Suppressor macrophage treated with lipopolysaccharide for 1 hour (primary cell): ENCODE measurements at places on chromosomes 11 and 22.
A peak's percentile ranks its signal among the peaks of the same experiment; 100 is the strongest.

- DNase-seq: peak; percentile 28
Measured at GRCh38 chr11:77442394-77443053, 31.4 kb downstream of the PAK1 start.

DNA sequence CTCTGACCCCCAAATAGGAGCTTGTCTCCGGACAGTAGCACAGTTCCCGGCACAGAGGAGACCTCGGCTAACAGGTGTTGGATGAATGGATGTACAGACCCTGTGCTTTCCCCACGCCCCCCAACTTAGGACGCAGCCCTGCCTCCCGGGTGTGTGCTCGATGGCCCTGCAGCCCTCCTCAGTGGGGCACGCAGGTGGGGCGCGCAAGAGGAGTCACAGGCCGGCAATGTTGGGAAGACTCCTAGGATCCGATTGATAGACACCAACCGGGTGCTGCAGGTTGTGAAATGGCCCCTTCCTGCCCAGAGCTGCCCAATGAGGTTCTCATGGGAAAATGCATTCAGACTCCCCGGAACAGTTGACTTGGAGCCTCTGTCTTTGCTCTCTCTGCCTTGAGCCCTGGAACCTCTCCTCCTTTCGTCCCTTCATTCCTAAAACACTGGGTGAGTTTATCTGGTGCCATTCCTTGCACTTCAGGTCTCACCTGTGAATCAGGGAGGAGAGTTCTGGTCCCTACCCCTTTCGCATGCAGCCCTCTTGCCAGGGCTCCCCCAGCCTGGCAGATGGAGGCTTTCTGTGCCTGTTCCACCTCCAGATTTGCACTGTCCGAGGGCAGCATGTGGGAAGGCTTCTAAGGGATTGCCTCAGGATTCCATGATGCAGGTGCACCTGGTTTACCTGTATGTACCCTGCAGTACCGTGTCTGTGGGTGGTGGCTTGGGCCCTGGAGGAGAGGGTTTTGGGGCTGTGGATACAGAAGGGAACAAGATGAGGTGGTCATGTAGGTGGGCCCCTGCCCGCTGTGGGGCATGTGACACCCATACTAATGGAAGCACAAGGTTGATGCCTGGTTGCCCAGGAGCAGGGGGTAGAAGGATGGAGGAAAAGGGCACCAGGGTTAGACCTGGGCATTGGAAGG is 1.2 kb downstream of the MICALL1 start:
- DNase-seq: peak; percentile 30

GRCh38 chr11:50182486-50182885 is 149.8 kb downstream of the OR4C45 start:
- no peak for DNase-seq

DNA sequence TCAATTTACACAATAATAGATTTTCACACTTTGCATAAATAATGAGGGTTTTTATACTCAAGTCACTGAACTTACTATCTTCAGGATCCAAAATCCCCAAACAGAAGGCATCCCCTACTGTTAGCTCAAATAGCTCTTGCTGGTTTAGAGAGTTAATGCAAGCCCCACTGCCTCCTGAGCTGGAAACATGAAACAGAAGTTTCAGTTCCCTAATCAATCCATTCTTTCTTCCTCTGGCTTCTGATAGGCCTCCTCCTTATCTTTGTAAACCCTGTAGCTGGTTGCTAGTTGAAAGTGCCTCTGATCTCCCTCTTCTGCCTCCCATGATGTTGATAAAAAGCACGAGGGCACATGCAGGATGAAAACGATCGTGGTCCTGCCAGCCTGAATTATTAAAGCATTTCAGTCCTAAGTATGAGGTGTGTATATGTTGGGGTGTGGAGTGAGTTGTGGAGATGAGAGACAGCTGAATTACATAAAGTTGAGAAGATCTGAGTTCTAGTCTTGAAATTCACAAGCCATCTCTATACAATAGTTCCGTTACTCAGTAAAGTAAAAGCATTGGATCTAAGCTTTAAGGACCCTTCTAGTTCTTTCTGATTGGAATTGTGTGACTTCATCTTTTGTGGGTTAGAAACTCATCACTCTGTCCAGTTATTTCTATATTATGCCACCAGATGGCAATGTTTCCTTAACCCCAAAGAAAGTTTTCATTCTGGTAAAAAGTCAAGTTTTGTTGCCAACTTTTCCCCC is 35.0 kb upstream of the EHF start:
- DNase-seq: peak; percentile 61

DNA sequence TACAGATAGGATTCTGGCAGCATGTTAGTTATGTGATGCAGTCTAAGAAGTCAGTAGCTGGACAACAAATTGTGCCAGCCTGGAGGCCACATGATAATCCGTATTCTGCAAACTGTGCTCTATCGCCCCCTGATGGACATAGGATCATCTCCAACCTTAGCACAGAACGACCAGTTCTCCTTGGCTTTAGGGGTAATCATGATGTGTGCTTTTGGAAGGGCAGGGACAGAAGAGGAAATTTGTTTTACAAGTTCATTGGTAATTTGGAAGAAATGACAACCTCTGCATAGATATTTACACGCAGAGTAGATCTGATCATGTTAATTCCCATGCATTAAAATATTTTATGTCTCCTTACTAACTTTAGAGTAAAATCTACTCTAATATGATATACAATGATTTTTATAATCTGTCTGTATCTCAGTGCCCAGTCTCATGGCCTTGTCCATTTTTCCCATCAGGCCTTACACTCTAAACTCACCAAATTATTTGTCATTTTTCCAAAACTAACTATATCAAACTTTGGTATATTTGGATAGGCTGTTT is 12.1 kb downstream of the OR10D3 start:
- DNase-seq: peak; percentile 74
